ENCODE measurements at places on chromosomes 2 and 18. TPM values are rescaled to one million over a fixed set of nuclear protein-coding genes. Genes with fewer than 3 reads are reported as not detected.

DNA sequence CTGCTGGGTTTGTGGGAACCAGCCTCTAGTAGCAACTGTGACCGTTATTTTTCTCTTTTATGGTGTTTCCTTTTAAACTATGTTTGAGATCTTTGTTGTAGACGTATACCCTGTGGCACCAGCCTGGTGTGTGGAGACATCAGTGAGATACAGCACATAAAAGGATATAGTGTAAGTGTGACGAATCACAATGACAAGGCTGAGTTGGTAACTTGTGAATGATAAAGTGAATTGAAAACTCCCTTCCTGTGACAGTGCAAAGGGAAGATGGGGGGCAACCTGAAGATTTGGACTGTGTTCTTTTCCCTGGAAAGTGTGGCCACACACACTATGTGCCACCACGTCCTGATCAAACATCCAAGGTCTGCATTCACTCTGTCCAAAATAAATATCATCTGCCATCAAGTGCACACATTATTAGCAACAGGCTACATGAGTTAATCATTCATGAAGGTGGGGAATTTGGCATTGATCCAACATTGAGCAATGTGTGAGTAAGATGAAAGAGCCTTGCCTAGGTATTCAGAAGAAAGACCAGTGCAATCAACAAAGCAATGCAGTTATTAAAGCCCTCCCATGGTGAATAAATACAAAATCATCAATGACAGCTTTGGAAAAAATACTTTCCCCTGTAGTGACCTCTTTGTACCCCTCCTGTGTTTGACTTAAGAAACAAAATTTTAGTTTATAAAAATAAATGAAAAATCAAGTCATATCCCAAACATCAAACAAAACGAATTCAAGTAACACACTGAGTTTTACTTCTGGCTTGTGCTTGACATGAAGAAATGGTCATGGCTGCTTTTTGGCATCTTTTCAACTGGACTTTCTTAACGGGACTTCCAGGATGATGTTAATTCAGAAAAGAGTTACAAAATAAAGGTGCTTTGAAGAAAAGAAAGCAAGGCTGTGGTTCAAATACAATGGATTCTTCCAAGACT, 1280.5 kb upstream of the ZEB2 start:
- no peaks in the 10 kb centered on the region for H3K4me1 ChIP-seq
- no peak overlapping the region for H3K4me3 ChIP-seq
- no peak overlapping the region for H3K27ac ChIP-seq
- no peaks in the 10 kb centered on the region for H3K36me3 ChIP-seq
- H3K27me3 ChIP-seq = no peaks in the 10 kb centered on the region

DNA sequence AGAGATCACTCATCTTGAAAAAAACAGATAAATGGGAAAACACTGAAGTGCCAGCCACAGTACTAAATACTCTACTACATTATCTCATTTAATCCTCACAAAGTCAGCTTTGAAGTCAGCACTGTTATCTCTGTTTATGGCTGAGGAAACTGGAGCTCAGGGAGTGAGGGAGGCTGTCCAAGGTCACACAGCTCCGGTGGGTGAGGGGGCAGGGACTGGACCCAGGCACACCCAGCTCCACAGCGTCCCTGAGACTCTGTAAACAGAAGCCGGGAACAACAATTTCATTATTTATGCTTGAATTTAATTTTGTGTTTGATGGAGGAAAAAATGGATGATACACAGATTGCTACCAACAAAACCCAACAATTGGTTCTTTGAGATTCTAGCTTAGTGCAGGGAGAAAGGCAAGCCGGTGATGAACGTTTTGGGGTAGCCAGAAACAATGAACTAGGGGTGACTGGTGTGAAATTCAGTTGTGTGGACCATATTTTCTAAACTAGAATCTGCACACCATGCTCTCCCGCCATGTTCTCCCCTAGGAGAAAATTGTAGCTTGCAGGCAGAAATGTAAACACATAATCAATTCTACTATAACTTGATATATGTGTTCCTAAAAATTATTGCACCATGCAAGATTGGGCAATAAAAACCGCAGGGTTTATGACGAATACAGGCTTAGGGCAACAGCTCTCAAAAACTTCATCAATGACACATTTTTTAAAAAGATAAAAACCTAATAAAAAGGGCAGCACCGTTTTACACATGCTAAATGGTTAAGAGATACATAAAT, at the start of gene GREB1:
TSS of gene GREB1 (plus strand) at position 768 of the 793 bp plus-strand sequence. CDS start 22,570 bp downstream, outside the sequence.
- no peak within 1 kb of the TSS for H3K4me3 ChIP-seq
- H3K27ac ChIP-seq = no peak within 1 kb of the TSS
- DNase-seq = no peak
- H3K27me3 ChIP-seq = no peaks in the 10 kb centered on the region

GRCh38 chr2:198874472-198874858, 583.3 kb downstream of the SATB2 start:
- H3K27me3 ChIP-seq = no peaks in the 10 kb centered on the region
- H3K36me3 ChIP-seq = no peaks in the 10 kb centered on the region
- no peak for DNase-seq
- H3K4me3 ChIP-seq = no peak overlapping the region

DNA sequence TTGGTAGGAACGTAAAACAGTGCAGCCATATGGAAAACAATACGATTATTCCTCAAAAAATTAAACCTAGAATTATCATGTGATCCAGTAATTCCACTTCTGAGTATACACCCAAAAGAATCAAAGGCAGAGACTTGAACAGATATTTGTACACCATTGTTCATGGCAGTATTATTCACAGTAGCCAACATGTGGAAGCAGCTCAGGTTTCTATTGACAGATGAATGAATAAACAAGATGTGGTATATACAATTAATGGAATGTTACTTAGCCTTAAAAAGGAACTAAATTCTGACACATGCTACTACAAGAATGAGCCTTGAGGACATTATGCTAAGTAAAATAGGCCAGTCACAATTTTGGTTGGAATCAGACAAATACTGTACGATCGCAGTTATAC, 14.2 kb upstream of the RTTN start:
- no peak overlapping the region for H3K4me3 ChIP-seq
- no peaks in the 10 kb centered on the region for H3K27me3 ChIP-seq
- no peak overlapping the region for H3K27ac ChIP-seq
- no peaks in the 10 kb centered on the region for H3K36me3 ChIP-seq
- no peaks in the 10 kb centered on the region for H3K4me1 ChIP-seq

DNA sequence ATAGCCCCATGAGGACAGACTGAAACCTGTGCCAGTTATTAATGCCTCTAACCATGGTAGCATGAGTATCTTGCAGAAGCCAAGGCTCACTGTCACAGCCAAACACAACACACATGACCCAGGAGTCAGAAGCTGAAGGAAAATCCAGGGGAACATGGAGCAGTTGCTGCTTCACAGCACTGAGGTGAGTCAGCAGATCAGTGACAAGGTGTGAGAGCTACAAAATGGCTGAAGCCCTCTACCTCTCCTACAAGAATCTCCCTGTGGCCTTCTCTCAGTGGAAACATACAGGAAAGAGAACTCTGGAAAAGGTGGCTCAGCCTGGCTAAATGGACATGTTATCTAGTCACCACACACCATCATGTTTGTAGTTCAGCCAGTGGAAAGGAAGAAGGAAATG, 93.5 kb downstream of the NAB1 start:
- H3K4me1 ChIP-seq = no peaks in the 10 kb centered on the region
- H3K36me3 ChIP-seq = no peaks in the 10 kb centered on the region
- no peaks in the 10 kb centered on the region for H3K27me3 ChIP-seq
- H3K27ac ChIP-seq = no peak overlapping the region
- no peak for DNase-seq

DNA sequence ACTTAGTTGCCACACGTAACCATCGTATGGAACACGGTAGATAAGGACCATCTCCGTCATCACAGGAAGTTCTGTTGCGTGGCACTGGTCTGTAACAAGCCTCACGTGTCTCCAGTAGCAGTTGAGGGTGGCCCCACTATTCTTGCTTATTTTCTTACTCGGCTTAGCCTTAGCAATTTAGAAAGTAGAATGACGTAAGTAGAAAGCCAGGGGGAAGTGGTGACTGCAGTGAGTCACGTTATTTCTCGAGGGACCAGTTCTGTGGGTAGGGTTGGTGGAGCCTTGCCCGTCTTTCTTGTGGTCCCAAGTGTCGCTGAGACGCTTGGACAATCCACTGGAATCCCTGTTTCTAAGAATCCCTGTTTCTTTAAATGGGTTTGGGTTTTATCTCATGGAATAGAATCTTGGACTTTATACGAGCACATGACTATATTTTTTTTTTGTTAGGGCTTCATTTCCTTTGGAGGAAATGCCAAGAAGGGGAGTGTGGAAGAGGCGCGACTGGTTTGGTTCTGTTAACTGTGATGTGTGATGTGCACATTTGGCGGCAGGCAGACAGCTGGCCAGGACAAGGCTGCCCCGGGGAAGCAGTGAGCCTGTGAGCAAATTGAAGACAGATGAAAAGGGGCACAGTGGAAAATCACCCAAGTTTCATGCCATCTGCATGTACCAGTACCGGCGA, 96.2 kb downstream of the CABLES1 start:
- H3K4me1 ChIP-seq = peaks cover 3% of the 10 kb centered on the region
- no peaks in the 10 kb centered on the region for H3K36me3 ChIP-seq
- peak; percentile 86 for DNase-seq
- peak overlapping the region; percentile 99 for H3K27ac ChIP-seq

GRCh38 chr2:181459621-181460021, 2.4 kb downstream of the ITGA4 start:
- H3K36me3 ChIP-seq = no peaks in the 10 kb centered on the region
- H3K4me3 ChIP-seq = no peak overlapping the region
- no peaks in the 10 kb centered on the region for H3K27me3 ChIP-seq

DNA sequence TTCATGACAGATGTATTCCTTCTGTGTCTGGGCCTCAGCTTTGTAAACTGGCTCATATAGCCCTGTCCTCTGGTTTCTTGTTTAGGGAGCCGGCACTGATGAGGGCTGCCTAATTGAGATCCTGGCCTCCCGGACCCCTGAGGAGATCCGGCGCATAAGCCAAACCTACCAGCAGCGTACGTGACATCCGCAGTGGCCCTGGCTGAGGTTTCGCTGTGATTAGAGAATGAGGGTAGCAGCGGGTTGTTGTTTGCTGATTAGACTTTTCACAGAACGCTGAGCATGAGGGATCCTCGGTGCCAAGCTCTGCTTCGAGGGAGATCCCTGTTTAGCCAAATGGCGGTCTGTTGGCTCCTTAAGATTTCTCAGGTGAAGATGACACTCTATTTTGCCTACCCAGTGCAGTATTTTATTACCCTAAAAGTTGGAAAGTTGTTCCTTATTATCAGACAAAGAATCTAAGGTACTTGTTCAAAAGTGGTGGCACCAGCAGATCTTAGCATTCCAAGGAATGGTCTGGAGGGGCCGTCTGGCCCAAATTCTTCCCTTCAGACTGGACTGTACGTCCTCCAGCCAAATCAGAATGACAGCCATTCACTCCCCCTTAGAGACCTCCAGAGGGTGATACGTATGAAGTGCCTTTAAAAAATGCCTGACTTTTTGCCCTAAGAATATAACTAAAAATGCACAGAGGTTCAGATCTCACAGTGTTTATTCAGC, 21.5 kb upstream of the GMCL1 start:
- no peak for DNase-seq
- H3K36me3 ChIP-seq = peaks cover 3% of the 10 kb centered on the region
- no peaks in the 10 kb centered on the region for H3K27me3 ChIP-seq
- no peak overlapping the region for H3K4me3 ChIP-seq

DNA sequence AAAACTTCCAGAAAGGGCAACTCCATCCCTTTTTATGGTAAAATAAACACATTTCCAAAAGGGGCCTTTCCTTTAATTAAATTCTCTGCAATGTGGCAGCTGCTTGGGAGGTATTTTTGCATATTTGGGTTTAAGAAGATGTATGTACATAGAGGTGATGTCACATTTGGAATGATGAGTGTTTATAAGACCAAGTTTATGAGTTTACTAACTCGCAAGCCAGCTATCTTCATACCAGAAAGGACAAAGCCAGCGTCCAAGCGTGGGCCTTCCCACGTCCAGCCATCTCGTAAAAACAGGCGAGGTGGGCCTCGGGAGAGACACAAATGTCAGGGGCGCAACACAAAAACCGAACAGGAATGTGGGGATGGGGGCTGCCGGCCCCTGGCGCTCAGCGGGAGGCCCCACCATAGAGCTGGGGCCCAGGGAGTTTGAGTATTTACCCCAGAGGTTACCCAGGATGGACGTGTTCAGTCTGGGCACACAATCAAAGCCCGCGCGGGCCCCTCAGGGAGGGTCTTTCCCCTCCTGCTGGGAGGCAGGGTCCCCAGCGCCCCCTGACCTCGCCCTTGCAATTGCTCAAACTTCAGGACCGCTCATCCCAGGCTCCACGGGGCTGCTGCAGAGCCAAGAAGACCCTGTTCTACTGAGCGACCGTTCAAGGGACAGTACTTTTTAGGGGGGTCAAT, 137.3 kb downstream of the TWIST2 start:
- H3K4me1 ChIP-seq = no peaks in the 10 kb centered on the region
- no peak overlapping the region for H3K4me3 ChIP-seq
- no peak overlapping the region for H3K27ac ChIP-seq
- H3K36me3 ChIP-seq = no peaks in the 10 kb centered on the region
- no peak for DNase-seq

DNA sequence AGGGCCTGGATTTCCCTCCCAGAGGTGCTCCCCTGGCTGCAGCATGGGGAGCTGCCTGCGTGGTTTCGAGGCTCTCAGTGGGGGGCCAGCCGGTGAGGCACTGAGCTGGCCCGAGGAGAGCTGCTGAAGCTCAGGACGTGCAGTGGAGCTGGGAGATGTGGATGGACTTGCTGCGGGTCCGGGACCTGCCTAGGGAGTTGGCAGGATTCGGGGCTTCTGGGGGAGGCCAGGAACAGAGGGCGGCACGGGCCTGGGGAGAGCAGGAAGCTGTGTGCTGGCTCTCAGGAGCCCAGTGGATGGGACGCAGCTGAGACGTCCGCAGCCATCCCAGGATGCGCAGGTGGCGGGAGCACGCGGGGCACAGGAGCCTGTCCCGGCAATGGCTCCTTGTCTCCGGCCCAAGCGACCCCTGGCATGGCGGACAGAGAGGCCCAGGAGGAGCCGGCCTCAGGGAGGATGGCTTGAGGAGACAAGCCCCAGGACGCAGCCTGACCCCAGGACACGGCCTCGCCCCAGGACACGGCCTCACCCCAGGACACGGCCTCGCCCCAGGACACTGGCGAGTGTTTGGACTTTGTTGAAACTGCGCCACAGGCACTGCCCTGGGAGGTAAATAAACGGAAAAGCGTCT, 116.1 kb downstream of the NFATC1 start:
- no peak overlapping the region for H3K4me3 ChIP-seq
- no peaks in the 10 kb centered on the region for H3K27me3 ChIP-seq
- H3K4me1 ChIP-seq = no peaks in the 10 kb centered on the region
- H3K36me3 ChIP-seq = no peaks in the 10 kb centered on the region
- H3K27ac ChIP-seq = no peak overlapping the region

The HMSD gene
- 0.16 TPM for total RNA-seq

The TUBA4B gene
- total RNA-seq = not detected

The CRACDL gene
- total RNA-seq = 6.0 TPM

The ALK gene
- 0.30 TPM for total RNA-seq
